NCI-H1417 (cell line): ENCODE measurements at places on chromosomes 7 and 10.

GRCh38 chr7:41981046-41982040 lies 255.7 kb downstream of the GLI3 start:
- DNase-seq: no peak

DNA sequence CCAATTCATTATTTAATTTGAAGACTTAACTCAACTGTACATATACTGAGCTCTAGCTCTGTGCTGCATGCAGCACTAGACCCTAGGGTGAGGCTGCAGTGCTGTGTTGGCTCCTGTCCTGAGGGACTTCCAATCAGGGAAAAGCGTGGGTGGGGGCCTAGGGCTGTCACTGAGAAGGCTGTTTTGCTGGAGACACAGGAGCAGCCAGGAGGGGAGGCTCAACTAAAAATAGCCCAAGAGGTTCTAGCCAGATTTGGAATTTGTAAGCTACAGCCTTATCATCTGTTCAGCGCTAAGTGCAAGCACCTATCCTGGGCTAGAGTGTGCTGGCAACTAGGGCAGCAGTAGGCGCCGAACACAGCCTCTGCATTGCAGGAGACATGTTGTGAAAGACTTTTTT lies 121.1 kb downstream of the VWC2 start:
- DNase-seq: no peak

- DNase-seq: no peak
These were observed 7.6 kb upstream of the C10orf105 start for GRCh38 chr10:71727105-71727737.

- no peak for DNase-seq
These were observed 719.5 kb downstream of the ZWINT start for GRCh38 chr10:55641601-55642000.

DNA sequence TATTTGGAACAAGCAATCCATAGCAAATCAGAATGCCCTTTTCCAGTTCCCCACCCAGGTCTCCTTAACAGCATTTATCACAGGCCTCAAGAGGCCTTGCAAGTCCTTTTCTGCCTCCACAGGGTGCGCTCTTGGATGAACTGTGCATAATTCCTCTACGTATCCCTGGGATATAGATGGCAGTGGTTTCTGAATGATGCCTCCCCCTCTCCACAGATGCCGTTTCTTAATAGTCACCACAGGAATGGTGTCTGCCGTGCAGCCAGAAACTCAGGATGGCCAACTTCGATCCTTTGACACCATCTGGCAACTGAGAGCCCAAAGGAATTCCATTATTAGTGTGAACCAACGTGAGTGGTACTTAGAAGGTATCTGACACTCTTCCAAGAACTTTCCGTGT lies 43.1 kb downstream of the JAZF1 start:
- no peak for DNase-seq

- DNase-seq: no peak
These were observed 21.1 kb upstream of the FAM13C start for GRCh38 chr10:59383436-59383835.
